ENCODE measurements at places on chromosomes 13 and 19.
A peak's percentile ranks its signal among the peaks of the same experiment; 100 is the strongest.

- DNase-seq = no peak
These were observed 26.9 kb downstream of the CDK8 start for GRCh38 chr13:26280822-26281221.

GRCh38 chr13:32381539-32381938 lies 46.4 kb downstream of the N4BP2L1 start:
- peak; percentile 47 for DNase-seq

GRCh38 chr19:12785431-12786031 lies 5.8 kb upstream of the JUNB start:
- DNase-seq = no peak

DNA sequence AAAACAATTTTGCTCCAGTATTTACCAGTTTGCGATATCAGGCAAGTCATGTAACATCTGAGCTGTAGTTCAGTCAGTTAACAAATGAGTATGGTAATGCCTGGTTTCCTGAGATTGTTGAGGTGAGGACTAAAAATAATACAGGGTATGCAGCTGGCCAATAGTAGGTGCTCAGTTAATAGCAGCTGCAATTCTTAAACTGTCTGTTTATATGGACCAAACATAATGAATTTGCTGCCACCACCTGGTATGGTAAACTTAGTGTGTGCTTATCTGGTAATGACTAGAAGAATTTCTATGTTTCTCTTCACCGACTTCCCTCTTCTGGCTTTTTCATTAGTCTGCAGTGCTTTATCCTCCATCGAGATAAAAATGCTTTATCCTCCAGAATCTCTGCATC lies 9.1 kb downstream of the ZMYM2 start:
- DNase-seq = no peak

DNA sequence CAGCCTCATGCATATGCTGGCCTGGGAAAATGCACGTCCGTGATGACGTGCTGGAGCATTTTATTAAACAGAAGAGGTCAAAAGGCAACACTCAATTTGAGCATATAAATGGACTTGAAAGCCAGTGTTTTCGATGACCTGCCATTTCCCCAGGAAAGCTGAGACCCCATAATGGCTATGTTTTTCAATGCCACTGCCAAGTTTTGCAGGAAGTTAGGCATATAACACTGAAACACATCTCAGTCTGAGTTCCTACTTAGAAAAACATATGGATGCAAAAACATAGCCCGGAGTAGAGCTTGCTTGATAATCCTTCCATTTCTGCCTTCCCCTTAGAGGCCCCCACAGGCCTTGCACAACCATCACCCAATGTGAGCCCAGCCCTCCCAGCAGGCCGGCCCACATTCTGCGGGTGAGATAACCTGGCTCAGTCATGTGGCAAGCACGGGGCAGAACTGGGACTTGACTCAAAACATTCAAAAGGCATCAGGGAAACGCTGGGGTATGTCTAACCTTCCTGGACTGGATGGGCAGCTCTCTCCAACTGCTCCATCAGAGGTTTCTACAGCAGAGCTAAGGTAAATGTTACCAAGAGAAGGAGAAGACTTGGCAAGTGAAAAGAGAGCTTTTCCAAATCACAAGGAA lies 24.9 kb downstream of the EPS15L1 start:
- DNase-seq = peak; percentile 88

- no peak for DNase-seq
These were observed 345.8 kb downstream of the TEX29 start for GRCh38 chr13:111666164-111666776.

DNA sequence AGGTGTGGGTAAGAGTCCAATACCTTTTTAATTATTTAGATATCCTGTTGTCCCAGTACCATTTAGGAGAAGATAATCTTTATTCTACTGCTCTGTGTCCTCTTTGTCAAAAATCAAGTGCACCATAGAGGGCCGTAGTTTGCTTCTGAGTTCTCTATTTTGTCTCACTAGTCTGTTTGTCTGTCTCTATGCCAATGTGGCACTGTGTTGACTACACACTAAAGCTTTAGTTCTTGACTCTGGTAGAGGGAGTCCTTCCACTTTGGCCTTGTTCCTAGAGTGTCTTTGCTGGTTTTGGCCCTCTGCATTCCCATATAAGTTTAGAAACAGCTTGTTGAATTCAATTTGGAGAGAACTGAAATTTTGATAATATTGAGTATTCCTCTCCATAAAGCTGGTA lies 75.9 kb downstream of the SCGB2B2 start:
- DNase-seq = no peak

Measured in mesenchymal stem cell (in vitro differentiated cells and primary cell).